ENCODE measurements at places on chromosomes 6 and 20.

GRCh38 chr6:35681298-35681697 lies 7.4 kb downstream of the FKBP5 start:
- DNase-seq, result no peak

DNA sequence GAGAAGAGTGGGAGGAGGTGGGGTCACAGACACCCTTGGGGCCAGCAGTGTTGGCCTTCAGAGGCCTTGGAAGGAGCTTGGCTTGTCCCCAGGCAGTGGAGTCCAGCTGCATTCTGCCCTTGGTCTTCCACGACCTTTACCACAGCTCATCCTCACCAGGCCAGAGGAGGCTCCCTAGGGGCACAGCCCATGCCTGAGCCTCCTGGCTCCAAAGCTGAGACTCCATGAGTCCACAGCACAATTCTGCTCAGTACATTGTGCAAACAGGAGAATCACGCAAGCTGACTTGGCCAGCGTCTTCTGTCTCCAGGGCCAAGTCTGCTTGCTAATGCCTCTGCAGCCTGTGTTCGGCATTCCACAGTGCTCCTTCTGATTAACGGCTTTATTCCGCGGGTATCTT lies 337.2 kb downstream of the SMOC2 start:
- DNase-seq, result no peak

DNA sequence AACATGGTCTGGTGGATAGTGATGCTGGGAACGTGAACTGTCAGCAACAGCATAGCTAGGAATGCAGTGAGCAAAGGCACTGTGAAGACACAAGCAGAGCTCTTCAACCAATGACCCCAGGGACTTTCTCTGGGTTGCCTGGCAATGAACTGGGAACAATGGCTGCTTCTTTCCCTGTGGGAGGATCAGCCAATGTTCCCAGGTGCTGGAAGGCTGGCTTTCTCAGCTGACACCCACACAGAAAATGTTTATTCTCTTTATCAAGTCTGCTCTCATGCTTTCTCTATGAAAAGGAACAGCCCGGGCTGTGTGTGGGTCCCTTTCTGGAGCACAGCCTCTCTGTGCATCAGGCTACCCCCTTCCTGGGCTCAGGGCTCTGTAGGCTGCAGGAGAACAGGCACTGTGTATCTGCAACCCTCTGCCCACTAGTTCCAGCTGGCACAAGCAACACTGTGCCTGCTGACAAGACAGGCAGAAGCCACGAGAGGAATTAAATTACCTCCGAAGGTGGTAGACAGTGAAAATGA lies 54.2 kb downstream of the HFE start:
- DNase-seq, result no peak

GRCh38 chr6:43129434-43130194 lies 41.5 kb upstream of the SRF start:
- no peak for DNase-seq

GRCh38 chr6:14085176-14085787 lies 32.3 kb upstream of the CD83 start:
- DNase-seq, result no peak

- DNase-seq, result no peak
Measured at GRCh38 chr6:117298941-117299340, 33.6 kb downstream of the VGLL2 start.

DNA sequence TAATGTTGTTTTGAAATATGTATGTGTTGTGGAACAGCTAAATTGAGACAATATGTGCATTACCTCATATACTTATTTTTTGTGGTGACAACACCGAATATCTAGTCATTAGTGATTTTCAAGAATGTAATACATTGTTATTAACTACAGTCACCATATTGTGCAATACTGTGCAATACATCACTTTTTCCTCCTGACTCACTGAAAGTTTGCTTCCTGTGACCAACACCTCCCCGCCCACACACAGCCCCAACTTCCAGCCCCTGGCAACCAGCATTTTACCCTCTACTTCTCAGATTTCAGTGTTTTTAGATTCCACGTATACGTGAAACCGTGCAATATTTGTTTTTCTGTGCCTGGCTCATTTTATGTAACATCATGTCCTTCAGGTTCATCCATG lies 627.9 kb downstream of the PRKN start:
- no peak for DNase-seq

GRCh38 chr6:63389191-63389844 lies 69.5 kb upstream of the LGSN start:
- DNase-seq, result no peak

GRCh38 chr20:59385480-59385879 lies 85.1 kb downstream of the EDN3 start:
- DNase-seq, result no peak

- no peak for DNase-seq
Measured at GRCh38 chr6:139990856-139991465, 616.5 kb upstream of the CITED2 start.

GRCh38 chr6:137878029-137878428 lies 11.0 kb downstream of the TNFAIP3 start:
- DNase-seq, result no peak

- DNase-seq, result no peak
Measured at GRCh38 chr6:157768304-157768703, 54.7 kb upstream of the SNX9 start.

DNA sequence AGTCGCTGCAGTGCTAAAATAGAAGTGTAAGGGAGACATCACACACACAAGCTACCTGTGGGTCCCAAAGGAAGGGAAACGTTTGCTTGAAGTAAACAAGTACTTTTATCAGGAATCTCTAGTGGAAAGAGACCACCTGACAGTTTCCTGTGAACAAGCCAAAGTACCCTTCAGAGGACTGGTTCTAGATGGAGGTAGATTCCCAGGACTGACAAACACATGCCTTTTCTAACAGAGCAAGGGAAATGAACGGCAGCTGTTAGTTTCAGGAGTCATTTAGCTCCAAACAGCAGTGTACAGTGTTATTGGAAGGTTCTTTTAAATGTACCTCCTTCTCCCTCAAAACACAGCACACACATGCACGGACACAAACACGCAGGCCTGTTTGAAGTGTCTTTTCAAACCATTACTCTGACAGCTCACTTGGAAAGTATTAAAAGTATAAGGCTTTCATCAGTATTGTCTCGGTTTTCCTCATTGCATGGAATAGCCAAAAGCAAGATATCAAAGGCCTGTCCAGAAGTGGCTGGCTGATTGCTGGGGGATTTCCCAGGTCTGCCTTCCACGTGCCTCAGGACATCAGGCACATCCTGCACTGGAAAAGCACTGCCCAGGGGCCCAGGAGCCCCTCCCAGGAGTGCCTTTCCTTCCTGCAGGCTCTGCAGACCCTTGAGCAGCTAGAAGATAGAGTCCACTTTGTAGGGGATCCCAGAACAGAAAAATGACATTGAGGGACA lies 393.2 kb upstream of the SOX4 start:
- no peak for DNase-seq

DNA sequence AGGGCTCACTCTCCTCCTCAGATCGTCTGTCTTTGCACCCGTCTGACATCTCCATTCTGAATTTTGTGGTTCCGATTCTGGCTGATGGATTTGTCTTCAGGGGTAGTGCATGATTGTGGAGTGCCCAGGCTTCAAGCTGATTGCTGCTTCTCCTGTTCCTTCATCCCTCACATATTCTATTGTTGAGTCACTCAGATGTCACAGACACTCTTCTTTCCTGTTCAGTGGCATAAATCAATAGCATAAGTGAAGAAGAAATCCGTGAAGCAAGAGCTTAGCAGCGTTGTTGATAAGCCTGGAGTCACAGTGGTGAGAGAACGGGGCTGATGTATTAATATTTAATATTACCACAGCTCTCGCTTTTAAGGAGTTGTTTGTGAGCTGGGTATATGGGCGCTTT lies 152.5 kb downstream of the MTHFD1L start:
- no peak for DNase-seq

- no peak for DNase-seq
Measured at GRCh38 chr6:29045075-29045474, at the start of gene OR2W1. OR2W1 (minus strand) TSS chr6:29045175; CDS start chr6:29045175, 0 bp downstream.

DNA sequence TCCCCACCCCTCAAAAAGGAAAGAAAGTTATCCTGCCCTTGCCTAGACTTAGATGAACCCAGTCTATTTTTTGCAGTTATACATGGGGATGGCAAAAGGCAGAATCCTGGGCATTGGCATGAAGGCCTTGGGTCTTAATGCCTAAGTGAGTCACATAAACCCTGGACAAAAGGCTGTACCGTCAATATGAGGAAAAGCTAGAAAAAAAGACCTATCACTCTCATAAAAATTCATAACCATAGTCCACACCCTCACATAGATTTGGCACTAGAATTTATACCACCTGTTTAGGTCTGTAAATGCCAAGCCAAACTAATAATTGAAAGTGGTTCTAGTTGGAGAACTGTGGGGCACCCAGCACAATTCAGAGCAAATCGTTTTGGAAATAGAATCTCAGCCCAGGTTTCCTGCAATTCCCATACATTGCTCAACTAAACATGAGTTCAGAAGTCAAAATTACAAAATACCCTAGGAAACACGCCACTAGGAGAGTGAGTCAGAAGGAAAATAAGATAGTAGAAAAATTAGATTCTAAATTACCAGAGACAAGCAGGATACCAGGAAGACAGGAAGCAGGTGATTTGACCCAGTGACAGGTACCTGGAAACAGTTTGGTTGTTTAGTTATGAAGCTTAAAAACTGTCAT lies 70.4 kb upstream of the FUCA2 start:
- no peak for DNase-seq

DNA sequence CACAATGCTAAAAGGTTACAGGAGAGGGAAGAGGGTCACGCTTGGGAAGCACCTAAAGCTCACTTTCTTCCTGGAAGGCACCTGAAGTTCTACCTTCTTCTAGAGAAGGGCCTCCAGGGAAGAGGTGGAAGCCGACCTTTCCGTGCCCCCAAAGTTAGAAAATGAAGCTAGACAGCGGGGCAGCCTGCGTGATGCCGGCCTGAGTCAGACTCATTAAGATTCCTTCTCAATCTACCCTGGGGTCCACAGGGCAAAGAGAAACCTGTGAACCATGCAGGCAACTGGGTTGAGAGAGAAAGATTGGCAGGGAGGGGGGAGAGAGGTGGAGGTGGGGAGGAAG lies 54.8 kb upstream of the CCDC167 start:
- DNase-seq, result no peak

- DNase-seq, result no peak
Measured at GRCh38 chr6:26375270-26375669, 7.6 kb upstream of the BTN2A2 start.

GRCh38 chr20:43357352-43357751 lies 100.3 kb upstream of the SRSF6 start:
- DNase-seq, result no peak

- DNase-seq, result no peak
Measured at GRCh38 chr6:362231-362923, 29.2 kb upstream of the IRF4 start.

- no peak for DNase-seq
Measured at GRCh38 chr20:22080985-22081384, 375.5 kb downstream of the PAX1 start.

DNA sequence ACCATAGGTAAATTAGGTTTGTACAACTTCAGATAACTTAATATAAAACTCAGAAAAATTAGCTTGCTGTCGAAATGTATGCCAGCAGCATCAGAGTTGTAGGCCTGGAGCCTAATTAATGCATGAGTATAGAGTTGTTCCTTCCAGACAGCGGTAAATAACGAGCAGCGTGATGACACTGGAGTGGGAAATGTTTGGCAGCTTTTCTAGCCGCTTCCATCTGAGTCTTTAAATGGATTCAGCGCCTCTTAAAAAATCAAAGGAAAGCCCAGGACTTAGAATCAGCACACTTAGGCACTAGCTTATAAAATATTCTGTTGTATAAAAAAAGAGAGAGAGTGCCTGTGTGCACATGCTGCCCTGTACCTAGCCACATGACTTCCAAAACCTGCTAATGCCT lies 43.7 kb upstream of the SYNJ2 start:
- DNase-seq, result no peak

All from Panc1 (cell line).